ENCODE measurements at places on chromosomes 3 and 15. TPM values are rescaled to one million over a fixed set of nuclear protein-coding genes. Genes with fewer than 3 reads are reported as not detected.

- ATAC-seq: peak; percentile 58
These were observed at the start of gene UTS2B for GRCh38 chr3:191329654-191330529. UTS2B (minus strand) TSS chr3:191330526; CDS start chr3:191282189, 48,337 bp downstream.

- ATAC-seq: no peak
These were observed 10.1 kb downstream of the RNF123 start for GRCh38 chr3:49699281-49699979.

Gene PIERCE2
- total RNA-seq: 4.5 TPM

DNA sequence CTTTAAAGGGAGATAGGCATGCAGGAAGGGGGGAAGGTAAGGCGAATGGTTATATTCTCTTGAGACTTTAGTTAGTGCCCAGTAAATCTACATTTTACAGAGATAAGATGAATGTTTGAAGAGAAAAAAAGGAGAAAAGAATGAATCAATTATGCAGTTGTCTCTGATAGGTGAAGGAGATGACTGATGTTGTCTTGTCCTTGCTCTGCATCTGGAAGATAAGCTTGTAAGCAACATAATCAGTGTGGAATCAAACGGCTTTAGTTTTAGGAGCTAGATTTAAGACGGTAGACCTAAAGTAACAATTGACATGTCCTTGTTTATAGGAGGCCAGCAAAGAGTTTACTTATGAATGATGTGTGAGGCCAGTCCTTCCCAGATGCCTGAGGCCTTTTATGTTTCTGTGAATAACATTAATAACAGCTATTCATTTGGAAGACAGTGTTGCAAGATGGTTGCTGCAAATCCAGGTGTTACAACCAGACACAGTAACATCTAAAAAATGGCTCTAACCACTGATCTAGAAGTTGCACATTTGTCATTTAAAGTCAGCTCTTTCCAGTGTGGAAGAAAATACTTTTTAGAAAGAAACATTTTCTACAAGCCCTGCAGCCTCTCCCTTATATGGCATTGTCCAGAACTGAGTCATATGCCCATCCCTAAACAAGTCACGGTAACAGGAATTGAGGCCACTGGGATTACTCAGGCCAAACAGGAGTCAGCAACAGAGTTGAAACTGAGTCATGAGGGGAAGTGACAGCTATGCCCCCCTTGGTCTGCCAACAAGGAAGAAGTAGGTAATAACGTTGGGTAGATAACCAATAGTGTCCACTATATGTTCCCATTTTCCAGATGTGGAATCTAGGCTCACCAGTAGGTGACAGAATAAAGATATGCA is 77.5 kb upstream of the FBN1 start:
- no peak for ATAC-seq

Gene STRIT1
- not detected for total RNA-seq

- ATAC-seq: no peak
These were observed 8.3 kb downstream of the ARL14 start for GRCh38 chr3:160685144-160685766.

DNA sequence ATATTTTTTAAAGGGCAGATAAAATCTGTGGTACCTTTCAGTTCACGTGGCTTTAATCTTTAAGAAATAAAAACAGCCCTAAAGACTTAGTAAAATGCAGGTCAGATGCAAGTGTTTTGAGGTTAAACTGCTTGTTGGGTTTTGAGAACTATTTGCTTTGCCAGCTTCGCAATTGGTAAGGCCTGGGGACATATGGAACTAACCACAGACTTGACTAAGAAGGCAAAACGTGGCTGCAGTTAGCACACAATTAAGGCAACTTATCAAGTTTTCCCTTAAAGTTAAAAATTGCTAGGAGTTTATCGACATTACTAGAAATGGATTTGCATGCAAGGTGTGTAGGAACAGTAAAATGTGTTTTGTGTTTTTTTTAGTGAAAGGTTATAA is 206.9 kb downstream of the ZNF385D start:
- no peak for ATAC-seq

Gene SYNPR
- total RNA-seq: not detected

DNA sequence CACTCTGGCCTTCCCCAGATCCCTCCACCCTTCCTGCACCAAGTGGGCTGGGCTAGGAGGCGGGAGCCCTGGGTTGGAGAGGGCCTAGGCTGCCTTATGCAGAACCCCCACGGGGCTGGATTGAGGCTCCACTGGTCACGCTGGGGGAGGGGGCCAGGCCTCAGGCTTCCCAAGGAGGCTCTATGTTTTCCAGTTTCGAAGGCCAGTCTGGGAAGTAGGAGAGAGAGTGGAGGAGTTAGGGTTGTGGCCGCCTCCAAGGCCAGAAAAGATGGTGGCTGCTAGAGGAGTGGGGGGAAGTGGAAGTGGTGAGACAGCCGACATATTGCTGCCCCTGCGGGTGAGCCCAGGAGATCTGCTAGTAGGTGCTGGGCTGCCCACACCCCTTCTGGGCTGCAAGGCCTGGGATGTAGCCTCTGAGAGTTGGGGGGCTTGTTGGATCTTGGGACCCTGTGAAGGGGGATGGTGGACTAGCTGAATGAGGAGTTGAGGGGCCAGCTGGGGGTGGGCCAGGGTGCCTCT is 1.2 kb downstream of the GNAI2 start:
- no peak for ATAC-seq

Gene TATDN2
- total RNA-seq: 10.0 TPM

Gene NCBP2
- total RNA-seq: 51.2 TPM

GRCh38 chr15:78077053-78077870 is at the start of gene TBC1D2B:
TBC1D2B (minus strand) TSS chr15:78077711; CDS start chr15:78077652, 59 bp downstream.
- ATAC-seq: peak; percentile 83

DNA sequence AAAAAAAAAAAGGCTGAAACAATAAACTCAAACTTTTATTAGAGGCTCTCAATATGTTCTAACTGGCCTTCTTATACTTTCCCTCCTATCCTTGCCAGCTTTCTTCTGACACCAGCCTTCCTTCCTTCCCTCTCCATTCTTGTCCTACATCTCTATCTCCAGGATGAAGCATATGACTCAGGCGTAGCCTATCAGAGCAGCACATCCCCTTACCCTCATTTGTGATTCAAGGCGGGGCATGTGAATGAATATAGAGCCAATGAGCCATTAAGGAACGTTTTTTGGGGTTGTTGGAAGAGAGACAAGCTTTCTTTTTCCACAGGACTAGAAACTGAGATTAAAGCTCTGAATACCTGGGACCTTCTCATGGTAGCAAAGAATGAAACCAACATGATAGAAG is 25.1 kb upstream of the KCNMB3 start:
- ATAC-seq: no peak

- ATAC-seq: no peak
These were observed 123.2 kb downstream of the LRRK1 start for GRCh38 chr15:101042320-101042719.

- ATAC-seq: peak; percentile 82
These were observed 72.1 kb downstream of the LRIG1 start for GRCh38 chr3:66428733-66429132.

Gene ACKR2
- 7.9 TPM for total RNA-seq

DNA sequence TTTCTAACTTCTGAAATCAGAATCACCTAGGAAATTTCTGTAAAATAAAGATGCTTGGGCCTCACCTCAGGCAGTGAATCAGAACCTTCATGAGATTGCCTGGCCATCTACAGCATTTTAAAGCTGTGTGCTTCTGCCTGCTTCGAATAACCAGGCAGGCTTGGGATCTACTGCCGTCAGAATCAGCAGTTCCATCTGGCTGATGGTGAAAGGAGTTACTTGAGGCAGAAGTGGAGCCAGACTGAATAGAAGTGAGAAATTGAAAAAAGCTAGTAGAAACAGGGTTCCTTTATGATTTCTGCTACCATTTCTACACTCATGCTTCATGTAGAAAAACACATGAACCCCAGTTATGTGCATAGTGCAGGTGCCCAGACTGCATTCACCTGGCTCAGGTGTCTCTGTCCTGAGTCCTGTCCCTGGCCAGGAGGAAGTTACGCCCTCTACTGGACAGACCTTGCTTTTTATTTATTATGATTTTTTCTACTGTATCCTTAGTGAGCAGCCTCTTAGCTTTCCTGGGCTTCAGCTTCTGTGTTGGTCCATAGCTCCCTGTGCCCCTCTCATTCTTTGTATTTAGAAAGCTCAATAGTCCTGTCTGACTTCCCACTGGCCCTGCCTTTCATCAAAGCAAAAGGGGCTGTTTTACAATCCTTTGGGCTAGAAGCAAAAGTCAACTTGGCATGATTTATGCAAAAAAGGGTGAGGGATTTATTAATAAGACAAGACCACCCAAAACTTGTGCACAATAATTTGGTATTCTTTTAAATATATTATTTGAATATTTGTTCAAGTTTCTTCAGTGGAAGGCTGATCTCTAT is 200.8 kb upstream of the GOLGA6L4 start:
- no peak for ATAC-seq

GRCh38 chr3:188315553-188315952 is 161.6 kb downstream of the LPP start:
- ATAC-seq: no peak

DNA sequence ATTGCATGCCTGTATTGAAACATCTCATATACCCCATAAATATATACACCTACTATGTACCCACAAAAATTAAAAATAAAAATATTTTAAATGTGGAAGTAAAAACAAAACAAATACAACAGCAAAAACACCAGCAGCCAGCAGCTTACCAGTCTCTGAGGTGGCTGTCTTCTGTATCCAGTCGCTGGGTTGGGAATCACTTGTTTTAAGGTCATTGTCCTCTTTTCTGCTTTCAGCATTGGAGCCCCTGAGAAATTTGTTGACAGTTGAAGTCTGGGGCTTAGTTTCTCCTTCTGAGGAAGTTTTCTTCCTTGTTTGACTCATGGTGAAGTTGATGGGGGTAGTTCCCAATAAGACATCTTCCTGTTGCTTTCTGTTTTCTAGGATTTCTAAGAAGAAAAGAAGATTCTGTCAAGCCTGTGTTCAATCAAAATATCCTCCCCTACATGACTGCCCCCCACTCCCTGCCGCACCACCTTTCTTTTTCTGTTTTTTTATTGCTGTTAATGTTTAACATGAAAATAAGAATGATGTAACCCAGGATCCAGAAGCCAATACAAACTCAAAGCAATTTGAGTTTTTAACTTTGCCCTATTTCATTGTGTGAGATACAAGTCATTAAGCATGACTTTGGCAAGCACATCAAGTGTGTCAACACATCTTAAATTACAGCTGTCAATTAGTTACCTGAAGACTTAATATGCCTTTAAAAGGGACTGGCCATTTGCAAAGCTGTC is at the start of gene LRRC31:
LRRC31 (minus strand) TSS at position 452 of the 737 bp plus-strand sequence; CDS start at position 324, 128 bp downstream.
- ATAC-seq: no peak

DNA sequence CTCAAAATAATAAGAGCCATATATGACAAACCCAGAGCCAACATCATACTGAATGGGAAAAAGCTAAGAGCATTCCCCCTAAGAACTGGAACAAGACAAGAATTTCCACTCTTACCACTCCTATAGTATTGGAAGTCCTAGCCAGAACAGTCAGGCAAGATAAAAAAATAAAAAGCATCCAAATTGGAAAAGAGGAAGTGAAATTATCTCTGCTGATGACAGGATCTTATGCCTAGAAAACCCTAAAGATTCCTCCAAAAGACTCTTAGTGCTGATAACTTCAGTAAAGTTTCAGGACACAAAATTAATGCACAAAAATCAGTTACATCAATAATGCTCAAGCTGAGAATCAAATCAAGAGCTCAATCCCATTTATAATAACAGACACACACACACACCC is 45.9 kb upstream of the SLC2A2 start:
- ATAC-seq: no peak

Gene SLC35G2
- 6.1 TPM for total RNA-seq

- no peak for ATAC-seq
These were observed 46.9 kb downstream of the NFKBIZ start for GRCh38 chr3:101896083-101896757.

DNA sequence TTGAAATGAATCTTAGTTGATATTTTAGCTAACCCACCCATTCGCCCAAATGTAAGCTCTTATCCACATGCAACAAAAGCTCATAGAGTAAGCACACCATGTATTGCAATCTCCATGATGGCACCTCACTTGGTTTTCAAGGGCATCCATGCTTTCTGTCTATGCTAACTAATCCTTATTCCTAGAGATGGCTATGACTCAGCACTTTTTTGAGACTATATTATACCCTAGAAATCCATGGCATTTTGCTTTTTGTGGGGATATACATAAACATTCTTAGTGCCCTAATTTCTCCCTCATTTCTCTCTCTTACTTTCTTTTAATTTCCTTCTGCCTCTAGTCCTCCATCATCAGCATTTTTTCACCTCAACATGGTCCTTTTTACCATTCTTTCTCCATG is 168.5 kb upstream of the STT3B start:
- no peak for ATAC-seq

Gene PPM1L
- total RNA-seq: 48.8 TPM

- ATAC-seq: no peak
These were observed 84.7 kb upstream of the LMCD1 start for GRCh38 chr3:8416965-8417364.

GRCh38 chr15:95948411-95948810 is 382.1 kb upstream of the NR2F2 start:
- ATAC-seq: no peak

DNA sequence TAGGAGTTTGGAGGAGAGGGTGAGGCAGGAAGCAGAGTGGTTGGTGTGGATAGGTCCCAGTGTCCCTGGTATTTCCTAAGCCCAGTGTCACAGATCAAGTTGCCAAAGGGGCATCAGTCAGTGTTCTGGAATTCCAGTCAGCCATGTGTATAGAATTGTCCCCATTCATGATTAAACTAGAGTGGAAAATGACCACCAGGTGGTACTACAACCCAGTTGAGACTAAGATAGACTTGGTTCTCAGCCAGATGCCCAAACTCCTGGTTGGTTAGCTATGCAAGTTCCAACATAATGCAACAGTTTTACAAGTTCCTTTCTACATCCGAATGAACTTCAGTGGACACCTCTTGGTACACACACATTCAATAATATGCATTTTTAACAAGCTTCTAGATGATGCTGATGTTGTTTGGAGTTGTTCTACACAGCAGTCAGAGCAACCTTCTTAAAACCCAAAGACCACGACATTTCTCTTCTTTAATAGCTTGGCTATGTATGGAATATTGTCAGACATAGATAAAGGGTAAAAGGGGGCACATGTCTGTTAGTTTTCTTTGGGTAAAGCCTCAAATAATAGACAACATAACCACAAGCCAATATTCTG is 8.4 kb upstream of the ATR start:
- peak; percentile 63 for ATAC-seq

Gene SPINK8
- not detected for total RNA-seq

DNA sequence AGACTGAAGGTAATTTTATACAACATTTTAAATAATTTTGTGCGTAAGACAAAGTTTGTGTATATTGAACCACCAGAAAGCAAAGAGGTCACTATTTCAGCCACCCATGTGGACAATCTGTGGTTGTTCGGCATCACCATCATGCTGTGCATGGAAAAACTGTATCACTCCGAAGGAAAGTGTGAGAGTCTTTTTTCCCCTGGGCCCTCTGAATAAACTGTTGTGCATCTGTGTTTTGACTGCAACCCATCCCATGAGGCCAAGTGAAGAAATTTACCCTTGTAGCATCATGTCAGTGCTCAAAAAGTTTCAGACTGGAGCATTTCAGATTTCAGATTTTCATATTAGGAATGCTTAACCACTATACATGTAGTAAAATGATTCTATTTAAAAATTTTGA is 85.3 kb downstream of the IMPG2 start:
- ATAC-seq: no peak
